ENCODE measurements at places on chromosomes 11 and 22.

DNA sequence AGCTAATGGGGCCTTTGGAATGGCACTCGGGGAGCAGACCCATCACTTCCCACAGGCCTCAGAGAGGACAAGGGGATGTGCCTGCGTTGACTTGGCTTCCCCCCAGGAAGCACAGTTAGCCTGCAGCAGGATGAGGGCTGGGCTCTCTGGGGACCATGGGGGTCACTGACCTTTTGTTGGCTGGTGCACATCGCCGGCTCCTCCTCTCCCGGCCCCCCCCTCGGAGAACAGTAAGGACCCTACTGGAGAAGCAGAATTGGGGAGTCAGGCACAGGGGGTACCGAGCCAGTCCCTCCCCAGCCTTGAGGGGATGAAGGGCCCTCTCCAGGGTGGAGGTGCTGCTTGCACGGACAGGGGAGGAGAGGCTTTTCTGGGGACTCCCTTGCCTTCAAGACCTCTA, 32.8 kb downstream of the NRXN2 start:
- no peak for DNase-seq

GRCh38 chr11:12200279-12200990, 90.0 kb downstream of the MICAL2 start:
- no peak for DNase-seq

DNA sequence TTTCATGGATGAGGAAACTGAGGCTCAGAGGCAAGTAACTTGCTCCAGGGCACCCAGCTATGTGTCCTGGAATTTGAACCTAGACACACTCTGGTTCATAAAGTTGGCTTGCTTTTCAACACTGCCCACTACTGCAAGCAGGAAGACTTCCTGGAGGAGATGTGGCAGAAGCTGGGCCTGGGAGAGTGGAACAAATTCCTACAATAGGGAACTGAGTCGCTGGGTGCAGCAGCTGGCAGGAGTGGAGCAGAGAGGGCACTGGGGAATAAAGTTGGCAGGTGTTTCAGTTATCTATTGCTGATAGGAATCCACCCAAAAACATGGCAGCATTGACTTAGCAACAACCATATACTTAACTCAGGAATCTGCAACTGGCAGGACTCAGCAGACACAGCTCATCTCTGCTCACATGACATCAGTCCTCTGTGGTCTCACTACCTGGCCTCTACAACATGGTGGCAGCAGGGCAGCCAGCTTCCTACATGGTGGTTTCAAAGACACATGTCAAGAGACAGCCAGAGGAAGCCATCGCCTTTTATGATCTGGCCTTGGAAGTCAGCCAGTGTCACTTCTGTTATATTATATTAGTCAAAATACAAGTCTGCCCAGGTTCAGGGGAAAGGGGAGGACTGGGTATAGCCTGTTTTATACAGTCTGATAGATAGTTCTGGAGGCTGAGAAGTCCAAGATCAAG, 10.6 kb upstream of the CARD10 start:
- no peak for DNase-seq

DNA sequence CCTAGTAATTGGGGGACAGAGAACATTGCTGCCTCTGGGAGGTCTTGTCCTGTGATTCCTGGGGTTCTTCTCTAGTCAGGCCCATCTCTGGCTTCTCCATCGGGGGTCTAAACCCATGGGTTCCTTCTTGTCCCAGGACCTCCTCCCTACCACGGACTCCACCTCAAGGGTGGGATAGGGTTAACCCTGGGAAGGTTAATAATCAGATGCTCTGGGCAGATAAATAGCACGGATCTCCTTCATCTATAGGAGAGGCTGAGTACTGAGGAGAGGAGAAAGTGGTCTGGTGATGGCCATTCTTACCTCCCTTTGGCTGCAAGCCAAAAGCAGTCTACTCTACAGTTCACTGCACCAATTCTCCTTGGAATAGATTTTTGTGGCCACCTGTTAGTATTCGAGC, 10.5 kb downstream of the HEPHL1 start:
- no peak for DNase-seq

DNA sequence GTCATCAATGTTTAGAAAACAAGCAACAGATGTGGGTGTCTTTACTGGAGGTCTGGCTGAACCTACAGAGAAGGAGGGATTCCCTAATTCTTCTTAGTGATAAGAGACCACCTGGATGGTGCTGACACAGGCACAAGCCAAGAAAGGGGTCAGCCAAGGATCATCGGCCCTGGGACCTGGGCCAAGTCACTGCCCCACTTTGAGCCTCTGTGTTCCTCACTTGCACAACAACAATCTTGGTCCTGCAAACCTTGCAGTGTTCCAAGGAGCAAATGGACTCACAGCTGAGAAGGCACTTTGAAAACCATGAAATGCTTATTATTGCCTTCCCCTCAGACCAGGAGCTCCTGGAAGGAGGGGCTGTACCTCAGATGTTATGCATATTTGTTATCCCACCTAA, 7.0 kb upstream of the KCNE3 start:
- no peak for DNase-seq

GRCh38 chr11:19633276-19633675, 79.4 kb upstream of the NAV2 start:
- no peak for DNase-seq

DNA sequence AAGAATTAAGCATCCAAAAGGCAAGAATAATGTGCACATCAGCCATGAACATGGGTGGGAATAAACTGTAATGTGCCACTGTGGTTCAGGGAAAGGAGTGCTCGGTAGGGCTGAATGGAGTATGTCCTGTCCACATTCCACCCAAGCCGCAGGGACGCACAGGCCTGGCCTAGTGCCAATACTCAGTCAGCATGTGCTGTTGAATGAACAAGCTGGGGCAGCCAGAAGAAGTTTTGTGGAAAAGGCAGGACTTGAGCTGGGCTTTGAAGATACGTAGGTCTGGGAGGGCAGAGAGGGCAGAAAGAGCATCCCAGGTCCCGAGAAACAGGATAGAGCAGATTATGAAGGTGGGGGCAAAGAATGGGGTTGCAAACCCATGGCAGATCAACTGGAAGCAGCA, 60.0 kb upstream of the PLET1 start:
- DNase-seq, result no peak

DNA sequence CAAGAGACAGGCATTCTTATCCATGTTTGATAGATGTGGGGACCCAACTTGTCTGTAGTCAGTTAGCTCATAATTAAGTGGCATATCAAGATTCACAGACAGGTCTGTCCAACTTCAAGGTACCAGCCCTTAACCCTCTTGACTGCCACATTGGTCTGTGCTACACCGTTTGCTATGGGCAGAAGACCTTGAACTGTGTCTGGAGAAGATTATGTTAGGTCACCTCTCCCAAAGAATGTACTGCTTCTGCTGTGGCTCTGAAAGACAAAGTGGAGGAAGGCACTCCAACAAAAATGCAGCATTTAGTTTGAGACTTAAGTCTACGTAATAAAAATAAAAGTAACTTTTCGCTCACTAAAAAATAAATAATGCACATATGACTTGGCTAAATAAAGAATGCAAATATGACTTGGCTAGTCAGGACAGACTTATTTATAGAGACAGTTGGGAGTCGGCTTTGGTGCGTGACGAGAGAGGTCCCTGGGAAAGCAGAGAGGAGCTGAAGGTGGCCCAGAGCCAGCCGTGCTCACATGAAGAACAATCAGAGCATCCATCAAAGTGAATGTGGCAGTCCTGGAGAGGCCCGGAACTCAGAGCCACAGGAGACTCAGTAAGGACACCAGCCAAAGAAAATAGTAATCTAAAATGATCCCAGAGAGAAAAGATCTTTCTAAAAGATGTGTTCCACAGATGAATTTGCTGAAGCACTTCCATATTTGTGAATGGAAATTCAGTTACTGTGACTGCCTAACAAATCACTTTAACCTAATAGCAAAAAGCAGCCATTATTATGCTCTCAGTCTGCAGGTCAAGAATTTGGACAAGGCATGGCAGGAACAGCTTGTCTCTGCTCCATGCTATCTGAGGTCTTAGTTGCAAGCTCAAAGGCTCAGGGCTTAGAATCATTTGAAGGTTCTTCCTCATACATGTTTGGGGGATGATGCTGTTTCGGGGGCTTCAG, 35.0 kb downstream of the CWC15 start:
- DNase-seq, result no peak

DNA sequence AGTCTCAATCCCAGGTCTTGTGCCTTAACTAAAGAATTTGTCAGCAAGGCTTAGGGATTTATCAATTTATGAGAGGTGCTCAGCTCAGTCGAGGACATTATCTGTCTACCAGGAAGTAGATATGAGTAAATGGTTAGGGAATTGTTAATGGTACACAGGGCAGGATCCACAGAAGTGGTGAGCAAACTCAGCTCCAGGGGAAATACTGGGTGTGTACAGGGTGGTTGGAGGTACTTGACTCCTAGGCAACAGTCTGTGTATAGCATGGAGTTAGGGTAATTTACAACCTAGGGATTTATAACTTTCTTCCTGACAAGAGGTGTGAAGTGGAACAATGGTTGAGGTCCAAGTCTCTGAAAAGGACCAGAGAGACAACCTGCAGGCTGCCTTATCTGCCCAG, 123.4 kb upstream of the OR9Q1 start:
- DNase-seq, result no peak

DNA sequence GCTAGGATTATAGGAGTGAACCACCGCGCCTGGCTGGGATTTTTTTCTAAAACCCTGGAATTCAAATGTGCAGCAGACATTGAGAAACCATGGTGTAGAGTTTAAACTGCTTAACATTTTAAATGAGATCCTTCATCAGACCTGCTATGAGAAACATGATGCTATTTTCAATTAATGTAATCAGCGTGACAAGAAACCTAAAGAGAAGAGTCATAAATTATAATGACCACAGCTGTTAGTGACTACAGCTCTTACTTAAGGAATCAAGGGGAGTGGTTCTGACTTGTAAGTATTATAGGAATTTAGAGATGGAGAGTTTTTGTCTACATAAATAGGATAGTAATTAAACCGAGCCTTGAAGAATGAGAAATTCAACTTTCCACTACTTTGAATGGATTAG, 170.6 kb downstream of the BARX2 start:
- DNase-seq, result no peak

- no peak for DNase-seq
These were observed 30.4 kb downstream of the OR6Q1 start for GRCh38 chr11:58060939-58061672.

DNA sequence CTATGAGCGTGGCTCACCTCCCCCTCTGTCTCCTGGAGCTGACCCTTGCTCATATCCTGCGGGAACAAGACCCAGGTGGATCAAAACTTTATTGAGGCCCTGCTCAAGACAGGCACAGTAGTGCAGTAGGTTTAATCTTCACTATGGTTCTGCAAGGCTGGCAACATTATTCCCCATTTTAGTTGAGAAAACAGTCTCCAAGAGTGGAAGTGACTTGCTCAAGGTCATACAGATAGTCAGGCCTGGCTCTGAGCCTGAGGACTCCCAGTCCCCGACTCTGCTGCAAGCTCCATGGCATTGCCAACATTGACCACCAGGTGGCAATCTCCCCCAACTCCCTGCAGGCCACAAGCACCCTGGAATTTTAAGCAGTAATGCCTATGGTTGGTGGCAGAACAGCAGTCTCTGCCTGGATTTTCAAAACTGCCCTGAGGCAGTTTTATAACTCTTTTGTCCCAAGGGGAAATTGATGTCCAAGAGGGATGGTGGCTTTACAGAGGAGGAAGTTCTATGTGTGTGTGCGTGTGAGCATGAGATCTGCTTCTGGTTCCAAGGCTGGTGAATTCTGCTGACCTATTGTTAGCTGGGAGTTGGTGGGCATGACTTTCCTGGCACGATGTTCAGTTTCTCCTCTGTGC, 34.1 kb downstream of the NEU3 start:
- peak; percentile 70 for DNase-seq

DNA sequence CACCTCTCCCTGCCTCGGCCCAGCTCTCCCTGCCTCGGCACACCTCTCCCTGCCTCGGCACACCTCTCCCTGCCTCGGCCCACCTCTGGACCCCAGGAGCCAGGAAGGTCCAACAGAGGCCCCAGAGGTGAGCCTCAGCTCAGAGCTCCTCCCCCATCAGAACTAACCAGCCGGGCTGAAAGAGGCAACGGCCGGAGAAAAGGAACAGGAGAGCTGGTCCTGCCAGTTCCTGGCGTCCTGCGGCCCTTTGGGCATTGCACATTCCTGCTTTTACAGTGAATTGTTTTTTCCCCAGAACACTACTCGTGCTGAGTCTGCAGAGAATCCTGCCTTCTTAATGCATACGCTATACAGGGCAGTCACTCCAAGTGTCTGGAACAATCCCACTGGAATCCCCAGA, 45.8 kb downstream of the LMO1 start:
- DNase-seq, result no peak

DNA sequence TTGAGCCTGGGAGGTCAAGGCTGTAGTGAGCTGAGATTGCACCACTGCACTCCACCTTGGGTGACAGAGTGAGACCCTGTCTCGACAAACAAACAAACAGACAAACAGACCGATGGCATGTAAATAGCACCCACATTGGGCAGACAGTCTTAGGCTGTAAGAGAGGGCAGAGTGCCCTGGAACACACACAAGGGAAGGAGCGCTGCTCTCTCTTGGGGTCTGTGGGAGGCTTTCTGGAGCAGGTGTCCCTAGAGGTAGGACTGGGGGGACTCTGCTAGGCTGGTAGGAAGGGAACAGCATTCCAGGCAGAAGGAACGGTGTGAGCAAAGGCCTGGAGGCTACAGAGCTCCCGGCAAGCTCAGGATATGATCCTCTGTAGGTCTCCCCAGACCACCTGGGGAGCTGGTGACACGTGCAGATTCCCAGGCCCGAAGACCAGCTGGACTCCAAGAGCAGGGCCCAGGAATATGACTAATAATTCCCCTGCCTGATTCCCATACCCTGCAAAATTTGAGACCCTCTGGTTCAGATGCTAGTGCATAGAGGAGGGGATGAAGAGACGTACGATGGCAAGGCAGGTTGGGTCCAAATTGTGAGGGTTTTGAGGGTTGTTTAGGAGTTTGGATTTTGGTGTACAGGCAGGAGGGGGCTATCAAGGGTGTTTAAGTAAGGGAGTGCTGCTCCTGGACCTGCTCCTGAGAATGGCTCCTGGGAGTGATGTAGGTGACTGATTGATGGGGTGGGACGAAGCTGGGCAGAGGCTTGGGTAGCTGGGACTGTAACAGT, 11.6 kb downstream of the SMIM38 start:
- DNase-seq, result no peak

GRCh38 chr11:117492578-117493251, 165.1 kb downstream of the CEP164 start:
- no peak for DNase-seq

DNA sequence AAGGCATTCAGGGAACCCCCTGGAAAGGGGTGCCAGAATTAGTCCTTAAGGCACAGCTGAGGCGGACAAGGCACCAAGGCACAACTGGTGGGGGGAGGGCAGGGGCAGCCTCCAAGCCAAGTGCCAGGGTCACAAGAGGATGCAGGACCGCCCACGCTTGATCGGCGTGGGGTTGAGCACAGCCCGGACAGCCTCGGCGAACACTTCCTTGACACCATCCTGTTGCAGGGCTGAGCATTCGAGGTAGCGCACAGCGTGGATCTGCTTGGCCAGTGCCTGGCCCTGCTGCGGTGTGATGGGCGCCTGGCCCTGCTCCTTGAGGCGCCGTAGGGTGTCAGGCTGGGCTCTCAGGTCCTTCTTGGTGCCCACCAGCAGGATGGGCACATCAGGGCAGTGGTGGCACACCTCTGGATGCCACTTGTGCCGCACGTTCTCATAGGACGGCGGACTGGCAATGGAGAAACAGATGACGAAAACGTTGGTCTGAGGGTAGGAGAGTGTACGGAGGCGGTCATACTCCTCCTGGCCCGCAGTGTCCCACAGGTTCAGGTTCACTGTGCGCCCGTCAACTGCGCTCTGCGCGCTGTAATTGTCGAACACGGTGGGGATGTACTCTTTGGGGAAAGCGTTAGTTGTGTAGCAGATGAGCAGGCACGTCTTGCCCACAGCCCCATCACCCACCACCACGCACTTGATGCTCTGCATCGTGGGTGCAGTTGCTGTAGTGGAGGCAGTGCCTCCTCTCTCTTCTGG, 13.1 kb downstream of the RHOG start:
- no peak for DNase-seq

Data from naive thymus-derived CD4-positive, alpha-beta T cell (primary cell).